ENCODE measurements at places on chromosomes 5 and 9.

DNA sequence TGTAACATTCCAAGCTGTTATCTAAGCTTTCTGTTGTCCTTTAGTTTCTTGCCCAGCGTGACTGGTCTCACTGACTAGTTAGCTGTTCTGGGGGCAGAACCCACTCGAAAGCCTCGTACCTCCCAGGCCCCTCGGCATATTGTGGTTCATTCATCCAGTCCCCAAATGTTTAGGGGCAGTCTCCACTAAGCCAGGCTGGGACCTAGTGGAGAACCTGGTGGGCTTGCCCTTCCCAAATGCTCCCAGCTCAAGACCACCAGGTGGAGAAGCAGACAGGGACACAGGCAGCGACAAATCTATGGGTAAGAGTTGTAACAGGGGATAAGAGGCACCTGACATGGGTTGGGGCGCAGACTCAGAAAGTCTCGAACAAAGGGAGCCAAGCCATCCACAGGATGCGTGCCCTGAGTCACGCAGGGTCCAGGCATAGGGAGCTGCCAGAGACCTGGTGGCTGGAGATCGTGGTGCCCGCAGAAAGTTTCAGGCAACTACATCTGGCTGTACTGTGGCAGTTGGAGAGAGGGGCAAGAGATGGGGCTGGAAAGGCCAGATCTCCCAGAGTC is 851 bp upstream of the EEIG1 start:
- DNase-seq = no peak

DNA sequence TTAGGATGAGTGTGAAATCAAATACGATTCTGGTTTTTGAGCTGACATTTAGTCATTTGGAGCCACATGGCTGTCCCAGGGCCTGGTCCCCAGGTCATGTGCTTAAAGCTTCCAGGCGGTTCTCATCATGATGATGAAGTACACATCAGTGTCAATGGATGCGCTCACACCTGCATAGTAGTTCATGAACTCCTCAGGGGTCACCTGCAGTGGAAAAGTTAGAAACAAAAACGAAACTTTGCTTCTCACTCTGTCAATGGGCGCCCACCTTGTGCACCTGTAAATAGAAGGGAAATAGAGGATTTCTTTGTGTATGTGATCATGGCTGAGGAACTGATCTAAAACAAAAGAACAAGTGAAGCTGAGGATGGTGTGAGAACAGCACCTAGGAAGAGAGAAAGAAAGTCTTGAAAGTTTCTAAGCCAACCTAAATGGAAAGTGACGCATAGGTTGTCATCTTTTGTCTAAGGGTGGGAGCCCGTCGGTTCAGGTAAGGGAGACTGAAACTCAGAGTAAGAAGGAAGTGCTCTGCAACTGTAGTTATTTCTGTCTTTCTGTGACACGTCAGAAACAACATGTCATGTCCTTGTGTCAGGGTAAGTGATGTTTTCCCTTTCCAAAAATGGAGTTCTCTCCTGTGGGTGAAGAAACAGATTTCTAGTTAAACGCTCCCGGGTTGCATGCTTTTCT is 33.8 kb downstream of the CAPSL start:
- no peak for DNase-seq

- no peak for DNase-seq
Observed at GRCh38 chr9:2727966-2728613, 10.8 kb downstream of the KCNV2 start.

DNA sequence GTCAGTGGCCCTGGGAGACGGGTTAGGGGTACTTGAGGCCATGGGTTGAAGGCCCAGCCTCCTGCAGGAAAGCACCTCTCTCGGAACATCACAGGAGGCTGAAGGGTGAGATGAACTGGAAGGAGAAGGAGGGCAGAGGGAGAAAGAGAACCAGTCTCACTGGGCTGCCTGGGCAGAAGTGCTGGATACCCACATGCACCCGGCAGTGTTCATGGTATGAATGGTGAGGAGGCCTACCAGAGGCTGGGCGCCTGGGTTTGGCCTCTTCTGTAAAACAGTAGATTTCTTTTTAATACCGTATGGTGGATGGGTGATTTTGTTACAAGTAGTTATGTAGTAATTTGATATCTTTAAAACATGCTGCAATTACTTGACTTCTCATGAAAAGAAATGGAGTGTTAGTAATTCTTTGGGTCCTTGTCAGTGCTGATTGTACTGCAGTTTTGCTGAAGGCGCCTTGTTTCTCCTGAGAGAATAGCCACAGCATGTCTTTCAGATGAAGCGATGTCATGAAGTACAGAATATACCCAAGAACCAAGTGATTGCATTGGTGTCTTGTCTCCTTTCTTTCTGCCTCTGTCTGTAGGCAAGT is 258.6 kb downstream of the FANCC start:
- no peak for DNase-seq

DNA sequence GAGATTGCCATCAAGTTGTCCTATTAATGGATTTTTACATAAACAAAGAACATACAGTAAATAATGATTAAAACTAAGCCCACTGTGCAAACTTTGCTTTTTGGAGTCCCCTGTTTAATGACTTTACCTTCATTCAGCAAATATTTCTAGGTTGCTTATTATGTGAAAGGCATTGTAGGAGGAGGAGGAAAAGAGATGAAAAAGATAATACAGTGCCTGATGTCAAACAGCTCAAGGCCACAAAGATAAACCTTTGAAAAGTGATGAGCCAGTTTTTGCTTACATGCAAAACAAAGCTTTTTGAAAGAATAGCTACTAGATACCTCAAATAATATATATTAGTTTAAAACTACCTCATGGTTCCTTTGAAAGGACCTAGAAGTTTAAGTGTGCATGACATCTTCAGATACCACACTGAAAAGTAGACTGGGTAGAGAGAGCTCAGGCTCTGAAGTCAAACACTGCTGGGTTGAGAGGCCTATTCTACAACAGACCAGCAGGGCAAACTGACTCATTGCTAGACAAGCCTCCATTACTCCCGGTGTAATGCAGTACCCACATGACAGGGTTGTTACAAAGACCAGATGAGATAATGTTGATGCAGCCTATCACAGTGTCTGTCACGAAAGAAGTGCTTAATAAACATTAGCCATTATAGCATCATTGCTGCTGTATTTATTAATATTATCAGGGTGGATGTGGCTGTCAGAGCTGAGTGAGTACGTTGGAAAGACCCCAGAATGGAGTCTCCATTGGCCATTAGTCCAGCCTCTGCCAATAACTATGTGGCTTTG is 11.8 kb downstream of the DEPDC1B start:
- peak; percentile 7 for DNase-seq

- DNase-seq = no peak
Observed at GRCh38 chr9:129983891-129984290, 59.1 kb downstream of the FNBP1 start.

DNA sequence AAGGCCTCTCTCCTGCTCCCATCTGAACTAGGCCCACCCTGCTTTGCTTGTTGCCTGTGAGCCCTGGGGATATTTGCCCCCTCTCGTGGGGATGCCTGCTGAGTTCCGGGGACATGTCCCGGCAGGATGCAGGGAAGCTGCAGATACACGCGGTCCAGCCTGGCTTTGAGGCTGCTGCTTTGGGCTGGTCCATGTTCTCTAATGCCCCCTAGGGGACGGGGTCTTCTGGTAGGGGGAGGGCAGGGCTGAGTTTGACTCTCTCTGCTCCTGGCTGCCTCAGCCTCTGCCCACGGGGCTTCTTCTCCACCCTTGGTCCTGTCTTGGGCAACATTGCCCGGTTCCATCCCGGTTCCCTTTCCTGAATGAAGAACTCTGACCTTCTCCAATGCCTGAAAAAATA is 84.9 kb upstream of the ASS1 start:
- no peak for DNase-seq

DNA sequence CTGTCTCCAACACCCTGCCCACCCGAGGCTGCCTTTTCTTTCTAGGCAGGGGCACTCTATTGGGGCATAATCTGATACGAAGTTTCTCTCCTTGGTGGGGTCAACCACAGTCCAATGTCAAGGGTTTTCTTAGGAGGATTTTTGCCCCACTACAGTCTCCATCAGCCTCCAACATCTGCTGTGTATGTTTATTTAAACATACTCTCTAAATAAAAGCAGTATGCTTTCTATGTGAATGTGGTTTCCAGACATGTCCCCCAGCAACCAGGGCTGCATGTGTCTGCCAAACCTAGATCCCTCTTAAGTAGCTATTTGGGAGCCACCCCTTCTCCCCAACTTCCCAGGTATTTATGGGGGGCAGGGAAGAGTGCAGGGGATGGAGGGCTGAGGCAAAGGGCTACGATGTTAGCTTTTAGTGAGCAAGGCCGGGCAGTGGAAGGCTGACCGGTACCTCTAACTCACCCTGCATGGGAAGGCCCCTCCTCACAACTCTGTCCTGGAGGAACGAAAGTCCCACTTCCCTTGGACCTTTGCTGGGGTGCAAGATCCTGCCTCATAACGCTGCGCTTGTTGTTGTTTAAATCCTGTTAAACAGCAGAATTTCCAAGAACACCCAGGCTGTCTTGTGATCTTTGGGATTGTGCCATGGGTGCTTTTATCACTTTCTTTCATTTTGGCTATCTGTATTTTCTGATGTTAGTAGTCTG is 75.4 kb downstream of the NREP start:
- DNase-seq = no peak

- DNase-seq = no peak
Observed at GRCh38 chr5:36763454-36763853, 113.1 kb upstream of the NIPBL start.

GRCh38 chr5:94849821-94850736 is 231.6 kb downstream of the SLF1 start:
- DNase-seq = peak; percentile 85

GRCh38 chr5:109900461-109900860 is 210.7 kb downstream of the MAN2A1 start:
- DNase-seq = no peak

All from SHP77 (cell line).